C1 segment of cervical spinal cord (tissue), 14 donors: ENCODE measurements at places on chromosomes 16 and 17.

DNA sequence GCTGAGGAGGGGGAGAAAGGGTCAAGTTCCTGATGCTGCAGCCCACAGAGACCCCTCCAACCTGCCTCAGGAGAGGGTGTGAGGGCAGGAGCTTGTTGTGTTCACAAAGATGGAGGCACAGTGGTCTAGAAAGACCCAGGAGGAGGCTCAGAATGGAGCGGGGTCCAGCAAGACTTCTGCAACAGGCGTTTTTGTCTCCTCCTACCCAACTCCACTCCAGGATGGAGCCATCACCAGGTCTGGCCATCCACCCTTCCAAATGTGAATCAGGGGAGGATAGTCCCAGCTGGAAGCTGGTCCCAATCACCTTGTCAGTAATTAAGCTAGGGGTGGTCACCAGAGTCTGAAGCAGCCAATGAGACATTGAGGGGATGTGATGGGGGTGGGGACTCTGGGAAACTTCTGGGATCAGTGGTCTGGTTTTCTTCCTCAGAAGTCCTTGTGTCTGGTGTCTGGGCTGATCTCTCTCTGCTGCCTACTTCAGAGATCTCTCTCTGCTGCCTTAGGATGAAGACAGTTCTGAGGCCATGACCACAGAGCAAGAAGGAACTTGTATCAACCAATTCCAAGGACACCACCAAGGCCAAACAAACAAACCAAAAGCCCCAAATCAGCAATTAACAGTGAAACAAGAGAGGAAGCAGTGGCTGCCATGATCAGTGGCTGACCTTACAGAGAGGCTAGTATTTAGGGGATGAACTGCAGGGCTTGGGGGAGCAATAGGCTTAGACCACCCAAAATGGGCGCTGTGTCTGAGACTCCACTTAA is 14.5 kb downstream of the CD300LB start:
- DNase-seq, result no peak

GRCh38 chr16:74862743-74863244 is 88.2 kb upstream of the FA2H start:
- no peak for DNase-seq

DNA sequence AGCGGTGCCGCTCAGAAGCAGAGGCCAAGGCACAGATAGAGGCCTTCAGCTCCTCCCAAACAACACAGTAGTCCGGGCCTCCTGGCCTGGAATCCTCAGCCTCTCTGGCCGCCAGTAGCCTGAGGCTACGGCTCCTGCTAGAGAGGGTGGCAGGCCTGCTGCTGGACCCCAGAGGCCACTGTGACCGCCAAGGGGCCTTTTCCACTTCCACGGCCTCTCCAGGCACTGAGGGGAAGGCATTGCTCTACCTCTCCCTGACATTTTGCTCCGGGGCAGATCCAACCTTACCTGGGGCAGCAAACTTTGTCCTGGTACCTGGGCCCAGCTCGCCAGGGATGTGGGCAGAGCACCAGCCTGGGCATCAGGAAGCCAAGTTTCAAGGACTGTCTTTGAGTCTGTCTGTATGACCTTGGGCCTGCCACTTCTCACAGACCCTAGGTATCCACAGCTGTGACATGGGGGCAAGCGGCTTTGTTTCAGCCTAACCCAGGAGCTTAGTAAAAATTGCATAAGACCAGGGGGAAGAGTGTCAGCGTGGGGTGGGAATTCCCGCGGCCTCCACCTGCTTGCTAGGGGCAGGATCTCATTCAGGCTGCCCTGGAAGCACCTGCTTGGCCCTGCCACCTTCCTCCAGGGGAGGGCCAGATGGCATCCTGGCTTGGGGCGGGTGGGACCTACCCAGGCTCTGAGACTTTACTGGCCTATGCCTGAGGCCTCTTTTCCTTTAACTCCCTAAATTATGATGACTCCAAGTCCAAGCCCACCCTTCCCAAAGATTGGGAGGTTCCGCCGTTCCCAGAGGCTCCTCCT is 33.2 kb downstream of the ADGRG5 start:
- DNase-seq, result no peak

- no peak for DNase-seq
Measured at GRCh38 chr16:10745841-10746240, 2.2 kb downstream of the NUBP1 start.

DNA sequence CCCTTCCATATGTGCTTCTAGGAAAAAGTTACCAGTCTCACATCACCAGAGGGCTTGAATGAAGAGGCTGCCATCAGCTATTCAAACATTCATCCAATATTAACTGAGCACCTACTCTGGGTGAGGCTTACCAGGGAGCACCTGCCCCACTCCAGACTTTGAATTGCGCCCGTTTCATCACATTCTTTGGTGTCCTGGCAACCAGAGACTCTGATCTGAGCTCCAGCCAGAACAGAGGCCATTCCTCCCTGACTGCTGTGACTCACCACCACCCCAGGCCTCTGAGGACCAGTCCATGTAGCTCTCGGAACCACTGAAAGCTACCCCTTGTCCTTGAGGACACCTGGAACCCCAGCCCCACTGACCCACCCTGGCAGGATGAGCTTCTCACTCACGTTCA is at the start of gene C16orf96:
C16orf96 (plus strand) TSS at position 229 of the 400 bp plus-strand sequence; CDS start at position 379, 150 bp downstream.
- no peak for DNase-seq

DNA sequence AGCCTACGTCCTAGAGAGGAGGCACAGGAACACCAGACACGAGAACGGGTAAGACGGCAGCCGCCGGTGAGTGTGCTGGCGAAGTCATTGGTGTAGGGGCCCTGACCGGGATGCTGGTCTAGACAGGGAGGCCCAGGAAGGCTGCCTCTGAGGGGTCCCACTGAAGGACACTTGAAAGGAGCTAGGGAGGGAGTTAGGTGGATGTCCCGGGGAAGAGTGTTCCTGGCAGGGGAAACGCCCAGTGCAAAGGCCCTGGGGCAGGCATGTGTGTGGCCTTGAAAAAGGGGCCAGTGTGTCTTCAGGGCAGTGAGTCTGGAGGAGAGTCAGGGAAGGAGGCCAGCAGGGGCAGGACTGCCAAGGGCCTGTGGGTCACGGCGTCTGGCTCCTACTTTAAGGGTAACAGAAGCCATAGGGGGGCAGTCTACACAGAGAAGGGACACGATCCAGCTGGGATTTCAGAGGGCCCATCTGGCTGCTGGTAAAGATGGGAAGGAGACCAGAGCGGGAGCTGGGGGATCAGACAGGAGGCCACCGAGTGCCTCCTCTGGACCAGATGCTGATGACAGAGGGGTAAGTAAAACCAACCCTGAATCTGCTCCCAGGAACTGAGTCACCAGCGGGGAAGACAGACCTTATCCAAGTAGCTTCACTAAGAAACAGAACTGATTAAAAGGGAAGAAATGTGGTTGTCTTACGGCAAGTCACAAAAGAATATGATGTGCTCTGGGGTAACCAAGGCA is 115.9 kb downstream of the LITAF start:
- DNase-seq, result no peak

DNA sequence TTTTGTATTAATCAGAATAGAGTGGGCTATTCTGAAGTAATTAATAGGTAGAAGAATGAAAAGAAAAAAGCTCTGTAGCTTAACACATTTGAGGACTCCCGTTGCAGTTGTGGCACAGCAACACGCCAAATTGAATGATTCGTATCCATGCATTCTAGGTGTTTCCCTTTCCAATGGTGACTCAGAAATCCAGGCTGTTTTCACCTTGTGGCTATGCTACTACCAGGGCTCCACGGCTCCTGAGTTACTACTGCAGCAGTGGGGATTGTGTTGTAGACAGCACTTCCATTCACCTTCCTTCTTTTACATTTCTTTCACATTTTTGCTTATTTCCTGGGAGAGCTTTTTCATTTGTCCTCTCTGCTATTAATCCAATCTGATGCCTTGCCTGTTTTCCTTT is 1616.4 kb downstream of the CDH8 start:
- no peak for DNase-seq

- no peak for DNase-seq
Measured at GRCh38 chr16:27355610-27356009, 41.8 kb downstream of the IL4R start.

DNA sequence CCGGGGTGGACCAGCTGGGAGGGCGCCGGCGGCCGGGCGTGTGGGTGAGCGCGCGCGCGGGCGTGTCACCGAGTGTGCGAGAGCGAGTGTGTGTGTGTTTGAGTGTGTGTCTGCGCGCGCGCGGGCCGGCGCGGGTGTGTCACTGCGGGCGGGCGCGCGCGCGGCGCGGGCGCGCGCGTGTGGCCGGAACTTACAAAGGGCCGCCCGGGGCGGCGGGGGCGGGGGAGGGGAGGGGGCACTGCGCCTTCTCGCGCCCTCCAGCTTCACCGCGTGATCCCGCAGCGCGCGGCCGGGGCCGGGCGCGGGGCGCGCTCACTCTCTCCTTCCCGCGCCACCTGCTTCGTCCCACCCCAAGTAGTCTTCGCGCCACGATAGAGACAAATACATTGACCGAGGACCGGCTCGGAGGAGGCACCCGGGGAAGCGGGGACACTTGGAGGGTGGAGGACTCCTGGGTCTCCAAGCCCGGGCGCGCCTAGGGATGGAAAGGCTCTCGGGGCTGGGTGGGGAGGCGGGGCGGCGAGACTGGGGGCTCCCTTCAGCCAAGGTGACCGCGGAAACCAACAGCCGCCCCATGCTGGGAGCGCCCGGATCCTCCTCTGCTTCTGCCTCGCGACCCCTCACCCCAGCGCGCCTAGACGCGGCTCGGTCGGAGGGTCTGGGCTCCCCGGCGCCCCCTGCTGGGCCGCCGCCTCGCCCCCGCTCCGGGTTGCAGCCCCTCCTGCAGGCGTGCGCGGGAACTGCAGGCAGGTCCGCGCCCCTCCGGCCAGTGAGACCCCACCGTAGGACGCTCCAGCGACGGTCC is at the start of gene SRCIN1:
SRCIN1 (minus strand) TSS at position 112 of the 805 bp plus-strand sequence. CDS start 247 bp downstream, outside the sequence.
- DNase-seq, result peak; percentile 68

DNA sequence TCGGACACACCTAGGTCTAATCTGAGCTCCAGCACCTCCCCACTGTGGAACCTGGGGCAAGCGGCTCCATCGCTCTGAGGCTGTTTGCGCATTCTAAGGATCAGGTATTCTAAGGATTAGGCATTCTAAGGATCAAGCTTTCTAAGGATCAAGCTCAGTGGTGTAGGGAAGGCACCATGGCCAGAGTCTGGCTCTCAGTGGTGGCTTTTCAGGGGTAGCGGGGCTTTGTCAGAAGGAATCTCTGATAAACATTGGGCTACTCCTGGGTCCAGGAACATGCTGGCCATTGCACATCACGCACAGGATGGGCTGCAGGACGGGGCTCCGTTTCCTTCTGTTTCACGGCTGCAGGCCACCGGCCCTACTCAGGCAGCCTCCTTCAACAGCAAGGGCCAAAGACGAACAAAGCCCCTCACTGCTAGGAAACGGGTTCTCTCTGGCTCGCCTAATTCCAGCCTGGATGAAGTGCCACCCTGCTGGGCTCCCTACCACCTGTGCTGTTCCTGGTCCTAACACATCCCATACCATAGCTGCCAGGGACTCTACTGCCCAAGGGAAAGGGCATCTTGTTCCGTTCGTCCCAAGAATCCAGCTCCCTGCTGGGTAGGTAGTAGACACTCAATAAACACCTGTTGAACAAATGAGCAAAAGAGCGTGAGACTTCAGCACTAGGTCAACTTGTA is 5.5 kb downstream of the C1QTNF1 start:
- DNase-seq, result no peak

- DNase-seq, result no peak
Measured at GRCh38 chr17:54903375-54903774, 2.7 kb downstream of the TOM1L1 start.

DNA sequence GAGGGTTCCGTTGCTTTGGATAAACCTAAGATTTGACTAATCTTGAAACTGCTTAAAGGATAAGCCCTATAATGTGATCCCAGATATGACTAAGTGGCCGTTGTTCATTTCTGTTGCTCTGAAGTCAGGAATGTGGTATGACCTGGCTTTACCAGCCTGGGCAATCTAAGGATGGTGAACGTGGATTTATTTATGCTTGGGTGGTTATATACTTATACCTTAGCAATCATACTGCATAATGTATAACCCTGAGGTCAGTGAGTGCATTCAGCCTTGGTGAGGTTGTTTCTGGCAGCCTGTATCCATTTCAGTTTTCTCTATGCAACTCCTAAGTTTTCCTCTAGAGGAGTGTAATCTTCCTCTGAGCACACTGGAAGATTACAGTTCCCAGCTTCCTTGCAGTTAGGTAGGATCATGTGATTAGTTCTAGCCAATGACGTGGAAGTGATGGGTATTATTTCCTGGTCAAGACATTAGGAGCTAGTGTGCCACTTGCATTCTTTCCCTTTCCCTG is 41.9 kb downstream of the FTO start:
- no peak for DNase-seq

DNA sequence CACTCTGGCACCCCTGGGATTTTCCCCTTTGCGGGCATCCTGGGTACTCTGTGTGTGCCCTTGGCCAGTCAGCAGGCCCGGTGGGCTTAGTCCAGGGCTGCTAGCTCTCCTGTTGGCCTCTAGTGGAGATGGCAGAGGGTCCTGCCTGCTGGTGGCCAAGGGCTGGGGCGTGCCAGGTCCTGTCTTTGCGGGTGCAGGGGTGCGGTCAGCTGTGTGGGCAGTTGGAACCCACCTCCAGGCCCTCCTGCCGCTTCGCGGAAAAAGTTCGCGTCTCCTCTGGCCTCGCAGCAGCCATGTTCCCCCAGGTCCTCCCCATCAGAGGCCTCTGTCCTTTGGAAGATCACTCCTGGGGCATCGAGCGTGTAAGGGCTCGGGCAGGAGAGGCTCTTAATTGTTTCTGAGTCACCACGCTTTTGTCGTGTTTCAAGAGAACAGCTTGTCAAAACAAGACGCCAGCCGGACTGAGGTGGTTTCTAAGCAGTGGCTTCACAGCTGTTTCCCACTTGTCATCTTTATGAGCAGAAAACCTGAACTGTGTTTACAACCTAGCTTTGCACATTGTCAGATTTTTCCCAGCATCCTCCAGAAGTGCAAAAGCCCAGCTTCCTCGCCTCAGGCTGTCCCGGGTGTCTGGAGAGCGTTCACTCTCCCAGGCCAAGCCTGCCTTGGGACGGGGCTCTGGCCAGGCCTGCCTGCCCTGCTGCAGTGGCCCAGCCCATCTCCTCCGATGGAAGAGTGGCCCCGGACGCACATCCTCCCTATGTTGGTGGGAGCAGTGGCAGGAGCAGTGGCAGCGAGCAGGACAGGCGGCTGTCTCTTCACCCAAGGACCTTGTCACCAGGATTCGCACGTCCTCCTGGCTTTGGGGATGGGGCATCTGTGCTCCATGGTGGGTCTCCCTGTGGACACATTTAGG is 5.0 kb upstream of the DNASE1L2 start:
- DNase-seq, result no peak

- DNase-seq, result no peak
Measured at GRCh38 chr17:21296097-21297025, 11.8 kb downstream of the MAP2K3 start.

DNA sequence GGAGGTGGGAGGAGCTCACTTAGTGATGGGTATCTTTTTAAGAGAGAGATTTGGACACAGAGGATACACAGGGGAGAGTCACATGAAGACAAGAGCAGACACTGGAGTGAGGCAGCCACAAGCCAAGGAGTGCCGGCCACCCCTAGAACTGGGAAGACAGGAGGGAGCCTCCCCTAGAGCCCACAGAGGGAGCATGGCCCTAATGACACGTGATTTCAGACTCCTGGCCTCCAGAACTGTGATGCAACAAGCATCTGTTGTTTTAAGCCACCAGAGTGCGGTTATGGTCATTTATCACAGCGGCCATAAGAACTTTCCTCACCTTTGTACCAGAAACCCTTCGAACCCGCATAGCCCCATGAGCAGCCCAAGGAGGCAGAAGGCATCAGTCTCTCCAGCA is 33.3 kb downstream of the SLC38A8 start:
- no peak for DNase-seq

- DNase-seq, result no peak
Measured at GRCh38 chr17:70076189-70076588, 1.2 kb downstream of the KCNJ16 start.
